ENCODE measurements at places on chromosomes 6 and 20. TPM values are rescaled to one million over a fixed set of nuclear protein-coding genes. Genes with fewer than 3 reads are reported as not detected.

OR2H2 gene
- not detected for total RNA-seq

LAMA4 gene
- 4.9 TPM for total RNA-seq

LTB gene
- not detected for total RNA-seq

PI16 gene
- not detected for total RNA-seq

MYLK2 gene
- not detected for total RNA-seq

MPIG6B gene
- not detected for total RNA-seq

GPR6 gene
- total RNA-seq = not detected

GPX5 gene
- total RNA-seq = not detected

BACH2 gene
- 3.3 TPM for total RNA-seq

- no peak overlapping the region for H3K4me3 ChIP-seq
- H3K27me3 ChIP-seq = no peaks in the 10 kb centered on the region
- H3K27ac ChIP-seq = no peak overlapping the region
These were observed 10.7 kb upstream of the ADRM1 start for GRCh38 chr20:62292108-62292507.

- H3K4me3 ChIP-seq = no peak overlapping the region
- no peak for DNase-seq
- no peaks in the 10 kb centered on the region for H3K4me1 ChIP-seq
- H3K27me3 ChIP-seq = no peaks in the 10 kb centered on the region
These were observed 62.7 kb downstream of the DZANK1 start for GRCh38 chr20:18404172-18404571.

DNA sequence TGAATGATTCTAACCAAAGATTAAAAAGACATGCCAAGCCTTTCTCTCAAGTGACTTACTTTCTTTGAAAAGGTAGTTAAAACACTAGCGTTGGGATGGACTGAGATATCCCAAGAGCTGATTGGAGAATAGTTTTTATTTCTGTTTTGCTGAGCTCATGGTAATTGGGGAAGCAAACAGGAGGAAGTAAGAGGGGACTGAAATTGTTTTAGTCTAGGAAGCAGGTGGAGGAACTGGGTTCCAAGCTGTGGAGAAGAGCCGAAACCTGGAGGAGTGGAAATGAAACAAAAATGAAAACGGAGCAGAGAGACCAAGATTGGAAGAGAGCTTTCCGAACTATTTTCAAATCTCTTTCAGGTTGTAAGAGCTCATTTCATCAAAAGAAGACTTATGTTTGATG is 59.9 kb upstream of the TENT5A start:
- H3K27me3 ChIP-seq = no peaks in the 10 kb centered on the region
- H3K4me1 ChIP-seq = no peaks in the 10 kb centered on the region
- H3K4me3 ChIP-seq = no peak overlapping the region
- no peaks in the 10 kb centered on the region for H3K36me3 ChIP-seq

DNA sequence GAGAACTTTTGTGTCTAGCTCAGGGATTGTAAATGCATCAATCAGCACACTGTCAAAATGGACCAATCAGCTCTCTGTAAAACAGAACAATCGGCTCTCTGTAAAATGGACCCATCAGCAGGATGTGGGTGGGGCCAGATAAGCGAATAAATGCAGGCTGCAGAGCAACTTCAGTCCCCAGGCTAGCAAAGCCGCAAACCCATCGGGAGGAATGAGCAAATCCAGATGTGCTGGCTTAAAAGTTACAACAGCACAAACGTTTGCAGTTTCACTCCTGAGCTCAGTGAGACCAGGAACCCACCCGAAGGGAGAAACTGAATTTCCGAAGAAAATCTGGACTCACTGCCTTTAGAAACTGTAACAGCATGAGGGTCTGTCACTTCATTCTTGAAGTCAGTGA is 21.9 kb upstream of the MBOAT1 start:
- H3K27me3 ChIP-seq = no peaks in the 10 kb centered on the region
- no peak overlapping the region for H3K27ac ChIP-seq
- no peak for DNase-seq
- H3K36me3 ChIP-seq = no peaks in the 10 kb centered on the region
- H3K4me3 ChIP-seq = no peak overlapping the region

DNA sequence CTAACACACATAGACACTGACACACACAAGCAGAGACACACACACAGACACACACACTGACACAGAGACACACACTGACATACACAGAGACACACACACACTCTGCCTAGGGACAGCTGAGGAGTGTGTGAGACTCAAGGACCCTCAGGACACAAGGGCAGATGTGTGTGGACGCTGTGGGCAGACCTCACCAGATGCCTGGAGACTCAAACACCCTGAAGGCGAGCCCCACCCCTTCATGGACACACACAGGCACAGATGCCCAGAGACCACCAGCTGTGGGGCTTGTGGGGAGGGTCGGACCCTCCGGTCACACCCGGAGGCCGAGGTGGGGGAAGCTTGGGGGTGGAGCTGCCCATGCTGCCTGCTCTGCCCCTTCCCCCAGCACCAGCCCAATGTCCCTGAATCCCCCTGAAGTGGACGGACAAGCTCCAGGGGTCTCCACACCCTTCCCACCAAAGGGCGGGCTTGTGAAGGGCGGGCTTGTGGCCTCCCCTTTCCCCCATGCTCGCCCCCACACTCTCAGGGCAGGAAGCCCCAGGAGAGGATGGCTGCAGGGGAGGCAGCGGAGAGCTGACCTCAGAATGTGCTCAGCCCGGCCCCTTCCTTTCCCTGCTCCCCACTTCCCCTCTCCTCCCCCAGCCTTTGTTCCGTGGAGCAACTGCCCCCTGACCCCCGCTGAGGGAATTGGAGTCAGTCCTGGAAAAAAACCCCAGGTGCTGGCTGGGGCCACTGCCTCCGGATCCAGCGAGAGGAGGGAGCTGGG is 13.9 kb upstream of the ABHD16B start:
- peak overlapping the region; percentile 92 for H3K27ac ChIP-seq
- H3K4me3 ChIP-seq = peak overlapping the region; percentile 55
- DNase-seq = peak; percentile 90
- no peaks in the 10 kb centered on the region for H3K27me3 ChIP-seq
- peaks cover 35% of the 10 kb centered on the region for H3K4me1 ChIP-seq

GRCh38 chr6:41656002-41656691 is 17.9 kb downstream of the MDFI start:
- H3K4me1 ChIP-seq = peaks cover 3% of the 10 kb centered on the region
- H3K4me3 ChIP-seq = no peak overlapping the region
- H3K27me3 ChIP-seq = no peaks in the 10 kb centered on the region

GRCh38 chr20:35586751-35587425 is 28.7 kb upstream of the SPAG4 start:
- no peak for DNase-seq
- H3K4me1 ChIP-seq = peaks cover 6% of the 10 kb centered on the region
- no peak overlapping the region for H3K4me3 ChIP-seq
- no peak overlapping the region for H3K27ac ChIP-seq
- no peaks in the 10 kb centered on the region for H3K36me3 ChIP-seq

GRCh38 chr20:3871550-3872265 is 17.5 kb upstream of the PANK2 start:
- H3K27ac ChIP-seq = no peak overlapping the region
- no peaks in the 10 kb centered on the region for H3K4me1 ChIP-seq
- no peaks in the 10 kb centered on the region for H3K27me3 ChIP-seq
- no peak overlapping the region for H3K4me3 ChIP-seq
- 0 out of 2 replicates have a peak, but pooled peaks cover 3% of the 10 kb centered on the region for H3K36me3 ChIP-seq
- DNase-seq = no peak

- peak overlapping the region; percentile 79 for H3K4me3 ChIP-seq
- H3K27me3 ChIP-seq = peaks cover 59% of the 10 kb centered on the region
- no peak overlapping the region for H3K27ac ChIP-seq
- DNase-seq = peak; percentile 53
- no peaks in the 10 kb centered on the region for H3K36me3 ChIP-seq
- H3K4me1 ChIP-seq = peaks cover 10% of the 10 kb centered on the region
These were observed 800 bp upstream of the GRIK2 start for GRCh38 chr6:101392586-101393230.

DNA sequence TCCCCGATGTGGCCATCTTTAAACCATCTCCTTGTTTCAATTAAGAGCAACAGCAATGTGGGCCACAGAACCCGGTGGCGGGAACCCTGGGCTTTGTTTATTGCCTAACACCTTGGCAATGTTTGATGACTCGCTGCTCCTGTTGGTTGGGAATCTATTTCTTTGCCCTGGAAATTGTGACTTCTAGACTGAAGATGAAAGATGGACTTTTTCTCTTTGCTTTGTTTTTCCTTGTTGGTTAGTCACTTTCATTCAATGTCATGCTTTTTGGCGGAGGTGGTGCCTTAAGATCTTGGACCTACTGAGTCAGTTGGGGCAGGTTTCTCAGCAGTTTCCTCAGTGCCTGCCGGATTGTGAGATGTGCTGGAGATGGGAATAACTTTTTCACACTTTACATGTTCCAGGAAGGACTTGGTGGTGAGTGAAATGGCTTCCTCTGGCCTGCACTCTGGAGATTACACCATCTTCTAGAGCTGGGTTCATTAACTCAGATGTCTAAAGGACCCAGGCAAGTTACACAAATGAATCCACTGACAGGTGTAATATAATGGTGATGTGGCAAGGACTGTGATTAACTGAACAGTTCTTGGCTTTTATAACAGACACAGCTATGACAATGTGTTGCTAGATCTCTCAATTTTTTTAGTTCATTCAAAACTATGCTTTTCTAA is 56.3 kb downstream of the TSHZ2 start:
- H3K36me3 ChIP-seq = no peaks in the 10 kb centered on the region
- H3K4me3 ChIP-seq = no peak overlapping the region
- no peak for DNase-seq

DNA sequence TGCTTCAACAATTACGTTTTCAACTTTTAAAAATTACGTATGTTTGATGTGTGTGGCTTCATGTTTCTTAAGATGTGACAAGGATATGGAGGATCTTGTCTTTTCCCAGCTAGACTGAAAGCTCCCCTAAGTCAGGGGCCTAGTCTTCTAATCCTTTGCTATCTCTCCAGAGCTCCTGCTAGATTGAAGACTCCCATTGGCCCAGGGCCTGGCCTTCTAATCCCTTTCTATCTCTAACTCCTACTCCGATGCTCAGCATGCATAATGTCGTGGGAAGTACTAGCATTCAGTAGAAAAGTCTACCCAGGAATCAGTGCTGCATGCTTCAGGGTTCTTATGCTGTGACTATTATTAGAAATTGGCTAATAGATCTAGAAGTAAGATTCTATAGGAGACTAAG is 144.8 kb upstream of the SUPT3H start:
- no peak overlapping the region for H3K4me3 ChIP-seq
- no peaks in the 10 kb centered on the region for H3K27me3 ChIP-seq
- DNase-seq = peak; percentile 24

DNA sequence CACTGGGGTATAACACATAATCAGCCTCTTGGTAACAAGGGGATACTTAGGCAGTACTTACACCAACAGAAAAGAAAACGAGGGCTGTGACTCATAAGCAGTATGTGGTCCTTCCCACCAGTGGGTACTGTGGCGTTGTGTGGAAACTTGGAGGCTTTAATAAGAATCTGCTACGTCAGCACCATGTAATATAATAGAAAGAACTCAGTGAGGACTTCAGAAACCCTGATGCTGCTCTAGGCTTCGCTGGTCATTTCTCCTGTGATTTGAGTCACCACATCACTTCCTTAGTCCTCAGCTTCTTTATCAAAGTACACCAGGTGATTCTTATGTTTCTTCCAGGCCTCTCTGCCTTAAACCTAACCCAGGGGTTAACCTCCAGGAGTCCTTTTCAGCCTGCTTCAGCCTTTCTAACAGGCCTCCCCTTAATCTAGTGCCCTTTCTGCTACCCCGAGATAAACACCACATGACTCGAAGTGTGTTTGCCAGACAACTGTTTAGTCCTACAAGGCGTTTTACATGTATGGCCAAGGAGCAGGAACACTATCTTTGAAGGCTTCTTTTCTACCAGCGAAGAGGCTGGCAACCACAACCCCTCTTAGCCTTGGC is 68.5 kb downstream of the FYN start:
- DNase-seq = no peak
- no peaks in the 10 kb centered on the region for H3K36me3 ChIP-seq
- peaks cover 11% of the 10 kb centered on the region for H3K4me1 ChIP-seq
- no peaks in the 10 kb centered on the region for H3K27me3 ChIP-seq
- no peak overlapping the region for H3K4me3 ChIP-seq

- no peaks in the 10 kb centered on the region for H3K4me1 ChIP-seq
- DNase-seq = no peak
These were observed 13.4 kb downstream of the EPB41L2 start for GRCh38 chr6:131049608-131050007.

- peaks cover 7% of the 10 kb centered on the region for H3K27me3 ChIP-seq
- peaks cover 1% of the 10 kb centered on the region for H3K4me1 ChIP-seq
- H3K4me3 ChIP-seq = no peak overlapping the region
- H3K27ac ChIP-seq = no peak overlapping the region
These were observed 4.1 kb upstream of the CRYBG1 start for GRCh38 chr6:106356378-106356777.

DNA sequence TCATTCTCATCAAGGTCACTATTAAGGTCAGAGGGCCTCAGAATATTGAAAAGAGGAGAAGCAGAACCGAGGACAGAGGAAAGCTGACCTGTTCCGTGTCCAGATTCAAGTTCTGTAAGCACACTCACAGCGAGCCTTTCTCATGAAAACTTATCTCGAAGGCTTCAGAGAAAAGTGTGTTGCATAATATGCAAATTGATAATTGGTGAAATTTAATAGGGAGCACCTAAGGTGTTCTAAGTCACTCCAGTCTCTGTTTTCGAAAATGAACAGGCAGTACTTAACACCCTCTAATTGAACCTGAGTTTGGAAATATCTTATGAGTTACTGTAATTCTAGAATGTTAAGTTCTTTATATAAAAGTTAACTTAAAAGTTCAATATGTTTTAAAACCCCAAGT is 181.2 kb upstream of the PDE10A start:
- no peak overlapping the region for H3K4me3 ChIP-seq
- H3K36me3 ChIP-seq = no peaks in the 10 kb centered on the region
- no peak for DNase-seq
- peaks cover 59% of the 10 kb centered on the region for H3K4me1 ChIP-seq
- H3K27ac ChIP-seq = no peak overlapping the region

DNA sequence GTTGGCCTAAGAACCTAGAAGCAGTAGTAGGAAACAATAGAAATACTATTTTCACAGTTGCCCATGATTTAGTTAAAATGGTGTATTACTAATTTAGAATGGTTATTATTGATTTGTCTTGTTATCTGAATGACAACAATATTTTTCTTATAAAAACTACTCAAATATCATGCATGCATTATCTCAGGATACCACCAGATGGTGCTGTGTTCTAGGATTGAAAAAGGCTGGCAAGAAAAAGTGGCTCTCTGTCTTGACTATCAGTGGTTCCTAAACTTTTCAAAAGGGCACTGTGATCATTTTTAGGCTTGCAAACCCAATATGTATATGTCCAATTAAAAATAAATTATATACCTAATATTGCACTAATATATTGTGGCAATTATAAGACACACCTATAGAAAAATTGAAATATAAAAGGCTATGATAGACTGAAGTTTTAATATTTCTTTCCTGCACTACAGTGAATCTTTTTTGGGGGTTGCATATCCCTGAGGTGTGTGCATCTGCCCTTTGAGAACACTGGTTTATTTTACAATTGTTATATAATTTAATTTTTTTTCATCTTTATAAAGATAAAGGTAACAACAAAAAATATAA is 131.7 kb upstream of the MLIP start:
- no peak overlapping the region for H3K4me3 ChIP-seq
- H3K27me3 ChIP-seq = no peaks in the 10 kb centered on the region
- H3K27ac ChIP-seq = no peak overlapping the region
- H3K36me3 ChIP-seq = no peaks in the 10 kb centered on the region
- no peaks in the 10 kb centered on the region for H3K4me1 ChIP-seq

GRCh38 chr20:40770564-40771307 is 81.7 kb upstream of the MAFB start:
- no peak overlapping the region for H3K27ac ChIP-seq
- H3K4me3 ChIP-seq = no peak overlapping the region
- peaks cover 12% of the 10 kb centered on the region for H3K4me1 ChIP-seq
- no peaks in the 10 kb centered on the region for H3K27me3 ChIP-seq
- DNase-seq = no peak

All from GM23338 (cell line).